ENCODE measurements at places on chromosomes 16 and 17. TPM values are rescaled to one million over a fixed set of nuclear protein-coding genes. Genes with fewer than 3 reads are reported as not detected.

TMEM100 gene
- 36.8 TPM for total RNA-seq

- DNase-seq, result no peak
These were observed 755 bp downstream of the PIEZO1 start for GRCh38 chr16:88784074-88784855.

DNA sequence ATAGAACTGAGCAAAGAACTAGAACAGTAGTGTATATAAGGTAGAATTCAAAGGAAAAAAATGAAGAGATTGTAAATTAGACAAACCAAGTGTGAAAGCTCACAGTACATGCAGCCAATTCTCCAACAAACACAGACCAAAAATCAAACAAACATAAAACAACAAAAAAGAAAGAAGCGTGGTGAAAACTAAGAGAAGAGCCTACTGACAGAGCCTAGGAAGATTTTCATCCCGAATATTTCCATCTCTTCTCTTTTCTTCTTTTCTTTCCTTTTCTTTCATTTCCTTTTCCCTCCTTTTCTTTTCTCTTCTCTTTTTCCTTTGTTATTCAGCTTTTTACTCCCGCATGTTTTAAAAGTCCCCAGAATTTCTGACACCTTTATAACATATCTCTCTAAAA lies 1103.6 kb downstream of the CDH8 start:
- no peak for DNase-seq

- DNase-seq, result no peak
These were observed 10.8 kb downstream of the TMEM235 start for GRCh38 chr17:78242024-78242742.

DNA sequence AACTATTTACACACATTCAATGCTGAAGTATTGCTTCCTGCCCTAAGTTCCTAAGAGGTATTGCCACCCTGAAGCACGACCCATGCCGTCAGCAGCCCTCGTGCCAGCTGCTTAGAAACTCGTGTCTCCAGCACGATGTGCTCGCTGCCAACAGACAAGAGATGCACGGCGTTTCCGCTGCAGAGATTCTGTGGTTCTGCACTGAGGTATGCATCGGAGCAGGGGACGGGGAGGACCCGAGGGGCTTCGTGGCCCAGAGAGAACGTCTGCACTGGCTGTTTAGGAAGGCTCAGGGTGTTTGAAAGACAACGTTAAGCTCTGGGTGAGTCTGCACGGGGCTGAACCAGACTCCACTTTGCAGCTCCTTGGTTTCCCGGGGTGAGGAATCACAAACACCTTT lies 82.7 kb upstream of the CREBBP start:
- no peak for DNase-seq

EFCAB5 gene
- not detected for total RNA-seq

FBXW10B gene
- total RNA-seq, result 4.4 TPM

GRCh38 chr16:78102865-78103264 lies 3.4 kb downstream of the WWOX start:
- no peak for DNase-seq

- DNase-seq, result no peak
These were observed 62.2 kb downstream of the UTP18 start for GRCh38 chr17:51322390-51323029.

DNA sequence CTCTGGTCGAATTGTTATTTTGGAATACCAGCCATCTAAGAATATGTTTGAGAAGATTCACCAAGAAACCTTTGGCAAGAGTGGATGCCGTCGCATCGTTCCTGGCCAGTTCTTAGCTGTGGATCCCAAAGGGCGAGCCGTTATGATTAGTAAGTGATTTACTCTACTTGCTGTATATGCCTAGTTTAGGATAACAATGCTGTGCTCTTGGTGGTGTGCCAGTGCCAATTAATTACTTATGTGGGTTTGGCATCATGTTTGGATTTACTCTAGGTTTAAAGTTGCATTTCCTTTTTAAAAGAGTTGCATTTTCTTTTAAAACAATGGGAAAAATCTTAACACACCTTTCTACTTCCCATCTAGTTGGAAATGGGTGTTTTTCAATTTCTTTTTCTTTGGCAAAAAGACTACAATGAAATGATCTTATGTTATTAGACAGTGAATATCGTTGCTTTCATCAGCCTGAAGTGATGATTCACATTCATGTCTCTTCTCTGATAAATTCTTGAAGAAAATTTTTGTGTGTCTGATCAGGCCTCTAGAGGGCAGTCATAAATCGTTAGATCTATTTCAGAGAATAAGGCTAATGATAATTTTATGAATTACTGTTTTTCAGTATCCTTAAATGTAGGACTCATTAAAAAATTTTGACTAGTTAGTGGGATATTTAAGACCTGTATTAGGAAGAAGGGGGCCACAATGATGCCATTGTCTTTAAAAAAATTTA lies 5.6 kb downstream of the SF3B3 start:
- no peak for DNase-seq

- no peak for DNase-seq
These were observed 259.0 kb downstream of the HS3ST4 start for GRCh38 chr16:25950586-25951281.

EME2 gene
- total RNA-seq, result 14.5 TPM

KRT40 gene
- total RNA-seq, result not detected

GRCh38 chr16:53503991-53504663 lies 1.1 kb upstream of the AKTIP start:
- no peak for DNase-seq

DNA sequence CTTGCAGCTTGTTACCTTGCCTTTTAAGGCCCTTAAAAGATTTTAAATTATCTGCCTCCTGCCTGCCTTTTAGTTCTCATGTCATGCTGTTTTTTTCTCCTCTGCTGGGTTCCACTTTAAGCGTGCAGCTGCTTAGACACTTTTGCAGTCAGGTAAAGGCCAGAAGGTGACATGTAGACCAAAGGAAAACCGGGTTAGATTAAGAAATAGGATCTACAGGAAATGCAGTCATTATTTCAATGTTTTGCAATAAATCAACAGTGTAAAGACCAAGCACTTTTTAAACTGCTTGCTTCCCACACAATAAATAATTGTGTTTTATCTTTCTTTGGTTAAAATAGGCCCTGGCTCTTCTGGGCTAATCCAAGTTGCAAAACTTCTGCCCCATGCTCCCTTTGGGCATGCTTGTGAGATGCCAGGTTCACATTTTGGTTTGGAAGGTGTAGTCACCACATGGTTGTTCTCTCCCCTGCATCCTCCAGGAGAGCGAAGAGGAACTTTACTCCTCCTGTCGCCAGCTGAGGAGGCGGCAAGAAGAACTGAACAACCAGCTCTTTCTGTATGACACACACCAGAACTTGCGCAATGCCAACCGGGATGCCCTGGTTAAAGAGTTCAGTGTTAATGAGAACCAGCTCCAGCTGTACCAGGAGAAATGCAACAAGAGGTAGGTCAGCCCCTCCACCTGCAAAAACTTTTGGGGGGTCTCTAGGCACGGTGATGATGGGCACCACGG lies 54.9 kb downstream of the SDR42E1 start:
- DNase-seq, result no peak

PRAC1 gene
- total RNA-seq, result not detected

GNG13 gene
- not detected for total RNA-seq

DNA sequence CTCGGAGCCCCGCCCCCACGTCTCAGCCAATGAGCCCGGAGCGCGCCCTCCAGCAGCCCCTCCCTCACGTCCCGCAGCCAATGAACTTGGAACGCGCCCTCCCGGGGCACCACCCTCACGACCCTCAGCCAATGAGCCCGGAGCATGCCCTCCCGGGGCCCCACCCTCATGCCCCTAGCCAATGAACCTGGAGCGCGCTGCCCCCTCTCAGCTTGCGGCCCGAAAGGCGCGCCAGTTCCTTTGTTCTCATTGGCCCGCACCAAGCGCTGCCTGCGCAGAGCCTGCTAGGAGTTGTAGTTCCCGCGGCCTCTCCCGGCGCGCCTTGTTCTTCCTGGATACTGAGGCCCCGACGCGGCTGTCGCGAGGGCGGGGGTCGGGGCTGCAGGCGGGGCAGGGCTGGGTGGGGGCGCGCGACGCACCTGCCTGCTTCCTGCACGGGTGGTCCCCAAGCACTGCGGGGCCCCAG lies at the start of gene LRRC45:
TSS of gene LRRC45 (plus strand) at position 325 of the 466 bp plus-strand sequence. CDS start 339 bp downstream, outside the sequence.
- peak; percentile 100 for DNase-seq

DNA sequence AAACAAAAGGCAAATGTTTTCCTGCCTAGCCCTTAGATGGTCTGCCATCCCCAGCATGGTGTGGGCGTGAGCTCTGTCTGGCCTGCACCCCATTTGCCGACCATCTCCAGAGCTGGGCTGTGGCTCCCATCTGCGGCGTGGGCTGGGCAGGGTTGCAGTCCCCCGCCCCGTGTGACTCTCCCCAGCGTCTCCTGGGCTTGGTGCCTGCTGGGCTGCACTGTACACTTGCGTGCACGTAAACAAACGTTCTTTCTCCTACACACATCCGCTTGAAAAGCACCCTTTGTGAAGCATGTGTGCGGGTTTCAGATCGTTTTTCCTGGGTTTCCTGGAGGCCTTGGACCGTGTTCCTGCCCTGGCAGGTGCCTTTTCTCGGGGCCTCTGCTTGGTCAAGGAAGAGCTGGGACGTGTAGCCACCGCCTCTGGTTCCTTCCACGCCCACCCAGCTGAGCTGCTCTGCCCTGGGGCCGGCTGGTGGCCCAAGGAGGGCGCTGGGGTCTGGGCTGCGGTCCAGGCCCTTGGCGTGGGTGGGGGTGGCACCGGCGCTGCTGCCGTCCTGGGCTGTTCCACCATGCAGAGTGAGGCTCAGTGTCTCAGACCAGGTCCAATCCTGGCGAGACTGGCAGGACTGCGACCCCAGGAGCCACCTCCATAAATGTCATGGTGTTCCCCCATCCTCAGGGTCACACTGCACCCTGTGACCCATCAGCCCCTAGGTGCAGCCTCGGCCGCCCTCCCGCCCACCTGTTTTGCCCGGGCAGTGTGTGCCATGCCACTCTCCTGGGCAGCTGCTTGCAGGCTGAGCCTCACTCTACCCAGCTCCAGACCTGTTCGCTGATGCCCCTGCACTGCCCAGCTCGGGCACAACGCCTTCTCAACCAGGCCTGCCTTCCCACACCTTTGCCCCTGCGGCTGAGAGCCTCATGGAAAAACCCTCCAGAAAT lies 9.9 kb upstream of the BAIAP3 start:
- DNase-seq, result no peak

CCDC57 gene
- 24.7 TPM for total RNA-seq

DNA sequence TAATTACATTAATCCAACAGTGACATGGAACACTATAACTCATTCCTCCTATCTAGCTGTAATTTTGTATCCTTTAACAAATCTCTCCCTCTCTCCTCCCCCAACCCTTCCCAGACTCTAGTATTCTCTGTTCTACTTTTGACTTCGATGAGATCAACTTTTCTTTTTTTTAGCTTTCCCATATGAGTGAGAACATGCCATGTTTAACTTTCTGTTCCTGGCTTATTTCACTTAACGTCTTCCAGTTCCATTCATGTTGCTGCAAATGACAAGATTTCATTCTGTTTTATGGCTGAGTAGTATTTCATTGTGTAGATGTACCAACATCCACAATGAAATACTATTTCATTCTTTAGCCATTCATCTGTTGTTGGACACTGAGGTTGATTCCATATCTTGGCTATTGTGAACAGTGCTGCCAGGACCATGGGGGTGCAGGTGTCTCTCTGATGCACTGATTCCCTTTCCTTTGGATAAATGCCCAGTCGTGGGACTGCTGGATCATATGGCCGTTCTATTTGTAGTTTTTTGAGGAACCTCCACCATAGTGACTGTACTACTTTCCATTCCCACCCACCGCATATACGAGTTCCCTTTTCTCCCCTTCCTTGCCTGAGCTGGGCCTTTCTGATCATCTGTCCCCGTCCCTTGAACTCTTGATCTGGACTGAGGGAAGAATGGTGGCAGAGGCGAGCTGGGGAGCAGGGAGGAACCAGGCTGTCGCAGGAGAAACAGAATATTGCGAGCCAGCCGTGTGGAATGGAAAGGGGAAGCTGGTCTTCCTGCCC lies 7.7 kb upstream of the CEP295NL start:
- no peak for DNase-seq

DNA sequence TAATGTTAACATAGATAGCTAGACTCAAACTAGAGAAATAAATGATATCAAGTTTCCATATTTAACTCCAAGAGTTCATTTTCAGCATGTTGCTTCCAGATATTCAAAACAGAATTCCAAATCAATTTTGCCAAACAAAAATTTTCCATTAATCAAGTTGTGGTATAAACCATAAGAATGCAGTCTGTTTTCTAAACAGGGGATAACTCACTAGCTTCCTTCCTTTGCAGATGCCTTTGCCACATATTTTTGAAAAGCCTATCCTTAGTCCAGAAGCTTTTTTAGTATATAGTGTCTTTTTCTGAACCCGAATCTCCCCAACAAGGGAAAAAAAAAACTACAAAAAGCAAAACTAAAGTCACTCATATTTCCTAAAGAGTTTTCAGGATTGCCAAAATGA lies 61.5 kb downstream of the HELZ start:
- no peak for DNase-seq

- DNase-seq, result no peak
These were observed 29.9 kb downstream of the ABCA6 start for GRCh38 chr17:69111794-69112193.

GRCh38 chr16:67807148-67807682 lies 526 bp downstream of the TSNAXIP1 start:
- no peak for DNase-seq

SRL gene
- 0.45 TPM for total RNA-seq

C17orf113 gene
- total RNA-seq, result 0.13 TPM

GRCh38 chr17:80753685-80754345 lies 209.2 kb downstream of the RPTOR start:
- peak; percentile 47 for DNase-seq

TBC1D3C gene
- 0.19 TPM for total RNA-seq

GRCh38 chr17:68255151-68255550 lies 7.3 kb downstream of the AMZ2 start:
- DNase-seq, result no peak

- no peak for DNase-seq
These were observed 17.4 kb downstream of the NGFR start for GRCh38 chr17:49512296-49513043.

AANAT gene
- not detected for total RNA-seq
